ENCODE measurements at places on chromosomes 3 and 15.

DNA sequence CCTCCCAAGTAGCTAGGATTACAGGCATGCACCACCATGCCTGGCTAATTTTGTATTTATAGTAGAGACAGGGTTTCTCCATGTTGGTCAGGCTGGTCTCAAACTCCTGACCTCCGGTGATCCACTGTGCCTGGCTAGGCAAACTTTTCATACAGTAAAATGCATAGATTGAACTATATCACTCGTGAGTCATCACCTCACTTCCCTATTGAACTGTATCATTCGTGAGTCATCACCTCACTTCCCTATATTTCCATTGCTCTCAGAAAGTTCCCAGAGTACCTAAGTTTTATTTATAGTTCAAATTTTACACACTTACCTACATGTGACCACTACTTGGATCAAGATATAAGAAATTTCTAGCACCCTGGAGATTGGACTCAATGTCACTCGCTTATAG is 73.6 kb upstream of the ACAD9 start:
- no peak overlapping the region for H3K27ac ChIP-seq
- H3K4me1 ChIP-seq: peaks cover 5% of the 10 kb centered on the region
- peaks cover 90% of the 10 kb centered on the region for H3K36me3 ChIP-seq
- H3K27me3 ChIP-seq: no peaks in the 10 kb centered on the region

DNA sequence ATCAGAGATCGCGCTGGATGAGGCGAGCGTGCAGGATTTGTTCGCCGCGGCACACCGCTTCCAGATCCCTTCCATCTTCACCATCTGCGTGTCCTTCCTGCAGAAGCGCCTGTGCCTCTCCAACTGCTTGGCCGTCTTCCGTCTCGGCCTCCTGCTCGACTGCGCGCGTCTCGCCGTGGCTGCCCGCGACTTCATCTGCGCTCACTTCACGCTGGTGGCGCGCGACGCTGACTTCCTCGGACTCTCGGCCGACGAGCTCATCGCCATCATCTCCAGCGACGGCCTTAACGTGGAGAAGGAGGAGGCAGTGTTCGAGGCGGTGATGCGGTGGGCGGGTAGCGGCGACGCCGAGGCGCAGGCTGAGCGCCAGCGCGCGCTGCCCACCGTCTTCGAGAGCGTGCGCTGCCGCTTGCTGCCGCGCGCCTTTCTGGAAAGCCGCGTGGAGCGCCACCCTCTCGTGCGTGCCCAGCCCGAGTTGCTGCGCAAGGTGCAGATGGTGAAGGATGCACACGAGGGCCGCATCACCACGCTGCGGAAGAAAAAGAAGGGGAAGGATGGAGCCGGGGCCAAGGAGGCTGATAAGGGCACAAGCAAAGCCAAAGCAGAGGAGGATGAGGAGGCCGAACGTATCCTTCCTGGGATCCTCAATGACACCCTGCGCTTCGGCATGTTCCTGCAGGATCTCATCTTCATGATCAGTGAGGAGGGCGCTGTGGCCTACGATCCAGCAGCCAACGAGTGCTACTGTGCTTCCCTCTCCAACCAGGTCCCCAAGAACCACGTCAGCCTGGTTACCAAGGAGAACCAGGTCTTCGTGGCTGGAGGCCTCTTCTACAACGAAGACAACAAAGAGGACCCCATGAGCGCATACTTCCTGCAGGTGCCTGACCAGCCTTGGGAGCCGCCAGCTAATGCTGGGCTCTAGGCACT is 819 bp downstream of the KLHL40 start:
- no peak overlapping the region for H3K27ac ChIP-seq
- peaks cover 11% of the 10 kb centered on the region for H3K27me3 ChIP-seq
- no peak for DNase-seq
- peak overlapping the region; percentile 16 for H3K4me3 ChIP-seq
- H3K4me1 ChIP-seq: peaks cover 11% of the 10 kb centered on the region

- H3K4me1 ChIP-seq: no peaks in the 10 kb centered on the region
- no peaks in the 10 kb centered on the region for H3K27me3 ChIP-seq
- peaks cover 47% of the 10 kb centered on the region for H3K36me3 ChIP-seq
- no peak overlapping the region for H3K4me3 ChIP-seq
- DNase-seq: no peak
Observed at GRCh38 chr3:105730801-105731354, 137.9 kb downstream of the CBLB start.

DNA sequence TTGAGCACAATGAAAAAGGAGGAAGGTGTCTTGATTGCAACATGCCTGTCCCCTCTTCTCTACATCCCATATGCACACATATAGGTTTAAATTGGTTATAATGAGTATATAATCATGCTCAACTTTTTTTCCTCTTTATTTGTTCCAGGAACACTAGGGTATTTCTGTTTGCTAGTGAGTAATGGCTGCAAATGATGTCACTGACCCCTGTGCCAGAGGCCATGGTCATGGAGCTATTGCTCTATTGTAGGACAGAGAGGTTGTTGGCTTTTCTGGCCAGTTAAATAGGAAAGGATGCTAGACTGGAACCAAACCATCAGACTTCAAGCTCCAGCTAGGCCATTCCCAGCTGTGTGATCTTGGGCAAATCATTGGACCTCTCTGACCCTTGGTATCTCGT is 9.6 kb downstream of the ARHGEF3 start:
- H3K27ac ChIP-seq: no peak overlapping the region
- no peak for DNase-seq
- no peaks in the 10 kb centered on the region for H3K4me1 ChIP-seq

- no peak overlapping the region for H3K4me3 ChIP-seq
- H3K27me3 ChIP-seq: no peaks in the 10 kb centered on the region
- H3K36me3 ChIP-seq: no peaks in the 10 kb centered on the region
- H3K27ac ChIP-seq: no peak overlapping the region
Observed at GRCh38 chr3:64491843-64492242, 196.0 kb downstream of the ADAMTS9 start.

DNA sequence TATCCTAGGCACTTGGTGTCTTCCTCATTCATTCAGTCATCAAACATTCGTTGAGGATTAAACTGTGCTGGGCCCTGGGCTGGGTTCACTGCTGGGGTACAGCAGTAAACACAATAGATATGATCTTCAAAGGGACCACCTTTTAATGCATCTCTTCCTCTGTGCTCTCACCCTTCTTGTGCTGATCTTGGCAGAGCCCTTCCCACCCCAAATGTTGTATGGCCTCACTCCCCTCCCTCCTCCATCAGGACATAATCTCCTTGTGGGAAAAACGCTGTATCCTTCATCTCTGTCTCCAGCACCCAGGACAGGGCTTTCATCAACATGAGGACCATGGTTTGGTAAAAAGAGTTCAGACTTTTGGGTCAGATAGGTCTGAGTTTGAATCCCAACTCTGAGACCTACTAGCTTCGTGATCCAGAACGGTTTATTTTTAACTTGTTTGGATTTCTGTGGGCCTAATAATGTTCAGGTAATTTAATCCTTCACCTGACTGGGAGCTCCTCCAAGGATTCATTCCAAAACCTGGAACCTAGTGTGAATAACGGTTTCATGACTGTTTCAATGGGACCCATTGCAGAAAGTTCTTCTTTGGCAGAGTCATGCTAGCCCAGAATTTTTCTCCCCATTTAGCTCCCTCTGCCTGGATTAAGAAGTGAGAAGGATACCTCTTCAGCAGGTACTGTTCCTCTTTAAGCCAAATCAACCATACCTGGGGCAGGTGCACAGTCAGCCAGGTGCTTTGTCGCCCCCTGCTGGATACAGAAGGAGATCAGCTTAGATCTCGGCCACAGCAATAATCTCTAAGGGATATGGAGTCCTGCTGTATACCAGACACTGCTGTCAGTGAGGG is 5.2 kb upstream of the WNT7A start:
- peaks cover 2% of the 10 kb centered on the region for H3K4me1 ChIP-seq
- H3K27me3 ChIP-seq: peaks cover 35% of the 10 kb centered on the region
- H3K36me3 ChIP-seq: no peaks in the 10 kb centered on the region
- no peak overlapping the region for H3K4me3 ChIP-seq
- H3K27ac ChIP-seq: no peak overlapping the region
- peak; percentile 33 for DNase-seq

DNA sequence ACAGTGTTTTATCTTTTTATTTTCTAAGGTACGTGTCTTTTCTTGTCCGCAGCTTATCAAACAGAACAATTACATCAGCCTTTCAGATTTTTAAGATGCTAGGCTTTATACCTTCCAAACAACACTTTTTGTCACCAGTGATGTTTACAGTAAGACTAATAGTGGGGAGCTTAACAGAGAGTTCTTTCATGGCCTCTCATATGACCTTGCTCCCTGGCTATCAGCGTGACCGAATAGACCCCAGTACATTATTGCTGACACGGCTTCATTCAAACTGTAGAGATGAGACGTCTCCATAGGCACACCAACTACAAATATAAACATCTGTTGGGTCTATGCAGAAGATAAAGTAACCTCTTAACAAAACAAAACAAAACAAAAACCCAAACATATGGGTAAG is 477.6 kb upstream of the KCNMB2 start:
- H3K27me3 ChIP-seq: no peaks in the 10 kb centered on the region
- no peak for DNase-seq
- H3K27ac ChIP-seq: no peak overlapping the region
- no peak overlapping the region for H3K4me3 ChIP-seq

DNA sequence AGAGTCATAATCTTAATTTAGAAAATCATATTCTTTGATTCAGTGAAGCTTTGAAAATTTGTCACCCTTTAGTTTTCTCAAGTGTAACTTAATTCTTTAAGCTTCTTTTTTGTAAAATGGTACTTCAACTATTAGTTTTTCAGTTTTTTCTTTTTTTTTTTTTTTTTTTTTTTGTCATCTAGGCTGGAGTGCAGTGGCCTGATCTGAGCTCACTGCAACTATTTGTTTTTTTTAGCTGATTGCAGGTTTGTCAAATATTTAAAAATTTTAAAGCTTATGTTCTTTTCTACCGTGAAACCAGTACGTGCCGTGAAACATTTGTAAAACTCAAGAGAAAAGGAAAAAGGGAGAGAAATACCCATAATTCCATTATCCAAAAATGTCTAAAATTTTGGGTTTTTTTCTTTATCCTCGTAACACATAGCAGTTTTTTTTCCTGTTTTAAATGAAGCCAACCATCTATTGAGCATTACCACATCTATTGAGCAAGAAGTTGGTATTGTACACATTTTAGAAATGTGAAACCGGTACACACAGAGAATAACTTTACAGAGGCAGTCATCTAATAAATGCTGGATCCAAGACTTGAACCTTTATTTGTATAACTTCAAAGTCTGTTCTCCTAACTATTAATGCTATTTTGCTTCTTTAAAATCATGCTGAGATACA is 25.7 kb downstream of the ECT2 start:
- no peak overlapping the region for H3K27ac ChIP-seq
- H3K4me1 ChIP-seq: no peaks in the 10 kb centered on the region
- H3K27me3 ChIP-seq: no peaks in the 10 kb centered on the region
- H3K36me3 ChIP-seq: peaks cover 14% of the 10 kb centered on the region

DNA sequence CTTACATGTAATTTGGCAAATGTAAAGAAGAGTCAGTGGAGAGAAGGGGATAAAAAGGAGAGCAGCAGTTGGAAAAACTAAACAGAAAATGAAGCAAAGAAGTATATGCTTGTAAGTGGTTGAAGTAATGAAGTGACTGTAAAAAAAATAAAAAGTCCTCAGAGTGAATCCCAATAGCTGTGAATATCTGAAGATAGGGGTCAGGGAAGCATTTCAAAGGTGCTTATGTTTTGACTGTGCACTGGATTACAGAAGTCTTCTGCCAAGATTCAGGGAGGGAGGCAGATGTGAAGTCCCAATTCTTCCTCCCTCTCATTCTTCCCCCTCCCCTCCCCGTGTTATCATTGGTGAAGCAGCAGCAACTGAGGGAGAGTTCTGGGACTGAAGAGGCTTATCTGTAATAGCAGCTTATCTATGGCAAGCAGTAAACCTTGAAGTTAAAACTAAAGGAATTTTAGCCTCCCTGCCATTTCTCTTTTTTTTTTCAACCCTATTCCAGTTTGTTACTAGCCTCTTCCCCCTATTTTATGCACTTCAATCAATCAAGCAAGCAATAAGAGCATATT is 597.9 kb downstream of the IGSF11 start:
- no peak for DNase-seq
- no peak overlapping the region for H3K27ac ChIP-seq
- H3K36me3 ChIP-seq: no peaks in the 10 kb centered on the region
- no peaks in the 10 kb centered on the region for H3K4me1 ChIP-seq
- no peaks in the 10 kb centered on the region for H3K27me3 ChIP-seq
- no peak overlapping the region for H3K4me3 ChIP-seq

- no peak for DNase-seq
- H3K4me3 ChIP-seq: no peak overlapping the region
- no peaks in the 10 kb centered on the region for H3K27me3 ChIP-seq
Observed at GRCh38 chr3:118144919-118145318, 889.7 kb downstream of the IGSF11 start.

Measured in neuronal stem cell (in vitro differentiated cells).